ENCODE measurements at places on chromosomes 7 and 10. TPM values are rescaled to one million over a fixed set of nuclear protein-coding genes. Genes with fewer than 3 reads are reported as not detected.

The SPDYE9 gene
- total RNA-seq, result not detected

The ICA1 gene
- 0.09 TPM for total RNA-seq

The TAF5 gene
- total RNA-seq, result 2.4 TPM

The NUTM2A gene
- total RNA-seq, result 0.34 TPM

Data from bronchial smooth muscle cell (primary cell).